CD8-positive, alpha-beta memory T cell (primary cell): ENCODE measurements at places on chromosomes 4 and X. TPM values are rescaled to one million over a fixed set of nuclear protein-coding genes. Genes with fewer than 3 reads are reported as not detected.

DNA sequence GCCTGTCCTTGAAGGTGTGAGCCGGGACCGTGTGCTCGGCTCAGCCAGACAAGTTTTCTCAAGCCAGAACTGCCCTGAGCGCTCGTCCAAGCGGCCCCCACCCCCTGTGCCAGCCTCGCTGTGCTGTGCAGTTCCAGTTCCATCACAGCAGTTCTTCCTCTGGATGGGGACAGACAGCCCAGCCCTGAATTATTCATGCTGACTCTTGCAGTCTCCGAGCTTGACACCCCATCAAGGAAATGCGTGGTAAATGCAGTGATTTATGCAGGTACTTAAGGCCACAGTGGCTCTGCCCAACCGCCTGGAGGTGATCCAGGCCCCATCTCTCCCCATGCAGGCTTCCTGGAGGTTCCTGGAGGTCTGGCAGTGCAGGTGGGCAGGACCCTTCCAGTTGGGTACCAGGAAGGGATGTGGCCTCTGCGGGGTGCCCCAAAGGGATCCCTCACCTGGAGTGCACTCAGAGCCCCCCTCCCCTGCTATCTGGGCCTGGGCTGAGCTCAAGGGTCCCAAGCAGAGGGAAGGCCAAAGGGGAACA is 44.8 kb upstream of the HMX1 start:
- no peak overlapping the region for H3K27ac ChIP-seq
- no peaks in the 10 kb centered on the region for H3K36me3 ChIP-seq
- no peaks in the 10 kb centered on the region for H3K27me3 ChIP-seq
- no peak overlapping the region for H3K4me3 ChIP-seq
- H3K4me1 ChIP-seq = peaks cover 3% of the 10 kb centered on the region

NEIL3 gene
- total RNA-seq = 10.3 TPM

DNA sequence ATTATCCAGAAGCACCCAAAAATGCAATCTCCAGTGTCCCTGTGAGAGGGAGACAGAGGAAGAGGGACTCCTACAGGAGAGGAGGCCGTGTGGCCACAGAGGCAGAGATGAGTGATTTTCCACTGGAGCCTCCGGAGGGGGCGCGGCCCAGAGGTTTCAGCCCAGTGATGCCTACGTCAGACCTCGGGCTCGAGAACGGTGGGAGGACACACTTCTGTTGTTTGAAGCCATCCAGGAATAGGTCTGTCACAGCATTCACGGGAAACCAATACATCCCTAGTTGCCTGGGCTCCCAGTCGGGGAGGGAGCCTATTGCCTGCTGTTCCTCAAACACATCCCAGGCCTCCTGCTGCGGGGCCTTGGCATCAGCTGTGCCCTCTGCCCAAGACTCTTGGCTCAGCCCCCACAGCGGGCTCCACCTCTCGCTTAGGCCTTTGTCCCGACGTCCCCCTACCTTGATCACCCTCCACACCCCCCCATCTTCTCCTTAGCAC is 39.2 kb upstream of the HMX1 start:
- H3K27me3 ChIP-seq = no peaks in the 10 kb centered on the region
- H3K36me3 ChIP-seq = no peaks in the 10 kb centered on the region
- no peak overlapping the region for H3K4me3 ChIP-seq
- H3K4me1 ChIP-seq = no peaks in the 10 kb centered on the region

DNA sequence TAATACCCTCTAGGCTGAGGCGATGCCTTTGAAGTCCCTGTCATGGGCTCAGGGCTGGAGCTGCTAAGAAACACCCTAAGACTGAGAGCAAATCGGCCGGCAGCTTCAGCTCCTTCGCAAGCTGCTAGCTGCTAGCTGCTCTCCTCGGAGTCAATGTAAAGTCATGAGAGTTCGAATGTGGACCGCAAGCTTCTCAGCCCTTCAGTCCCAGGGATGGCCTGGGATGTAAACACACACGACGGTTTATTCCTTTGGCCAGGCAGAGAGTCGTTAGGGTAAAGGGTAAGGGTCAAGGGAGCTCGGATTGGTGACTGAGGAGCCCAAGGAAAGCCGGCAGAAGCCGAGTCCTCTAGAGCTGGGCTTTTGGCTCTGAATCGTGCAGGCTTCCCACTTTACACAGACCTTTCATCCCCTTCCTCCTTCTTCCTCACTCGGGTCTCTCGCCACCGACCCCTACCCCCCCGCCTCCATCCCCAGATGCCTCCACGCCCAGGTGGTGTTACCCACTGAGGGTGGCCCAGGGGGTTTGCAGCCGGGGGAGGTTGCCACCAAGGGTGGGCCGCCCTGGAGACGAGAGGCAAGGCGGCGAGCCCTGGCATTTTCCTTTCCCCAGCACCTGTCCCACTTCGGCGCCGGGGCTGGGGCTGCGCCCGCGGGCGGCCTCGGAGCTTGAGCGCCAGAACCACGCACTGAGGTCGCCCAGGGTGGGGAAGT is 3.1 kb upstream of the BCORL1 start:
- no peak for DNase-seq
- no peaks in the 10 kb centered on the region for H3K36me3 ChIP-seq
- no peak overlapping the region for H3K27ac ChIP-seq
- no peaks in the 10 kb centered on the region for H3K27me3 ChIP-seq
- no peaks in the 10 kb centered on the region for H3K4me1 ChIP-seq
- H3K4me3 ChIP-seq = no peak overlapping the region

- no peak for DNase-seq
- no peaks in the 10 kb centered on the region for H3K27me3 ChIP-seq
- no peaks in the 10 kb centered on the region for H3K4me1 ChIP-seq
- H3K27ac ChIP-seq = no peak overlapping the region
- H3K4me3 ChIP-seq = no peak overlapping the region
- H3K36me3 ChIP-seq = no peaks in the 10 kb centered on the region
Measured at GRCh38 chrX:24259544-24260240, 54.2 kb downstream of the SUPT20HL2 start.

ARHGAP10 gene
- 8.6 TPM for total RNA-seq

GRCh38 chr4:143609492-143609891 is 91.0 kb downstream of the FREM3 start:
- H3K36me3 ChIP-seq = no peaks in the 10 kb centered on the region
- no peak overlapping the region for H3K4me3 ChIP-seq
- no peaks in the 10 kb centered on the region for H3K27me3 ChIP-seq
- H3K27ac ChIP-seq = no peak overlapping the region
- H3K4me1 ChIP-seq = no peaks in the 10 kb centered on the region
- DNase-seq = no peak

GRCh38 chr4:85707611-85708010 is 232.7 kb downstream of the ARHGAP24 start:
- no peak overlapping the region for H3K27ac ChIP-seq
- no peaks in the 10 kb centered on the region for H3K27me3 ChIP-seq
- H3K4me3 ChIP-seq = no peak overlapping the region

NWD2 gene
- not detected for total RNA-seq

DNA sequence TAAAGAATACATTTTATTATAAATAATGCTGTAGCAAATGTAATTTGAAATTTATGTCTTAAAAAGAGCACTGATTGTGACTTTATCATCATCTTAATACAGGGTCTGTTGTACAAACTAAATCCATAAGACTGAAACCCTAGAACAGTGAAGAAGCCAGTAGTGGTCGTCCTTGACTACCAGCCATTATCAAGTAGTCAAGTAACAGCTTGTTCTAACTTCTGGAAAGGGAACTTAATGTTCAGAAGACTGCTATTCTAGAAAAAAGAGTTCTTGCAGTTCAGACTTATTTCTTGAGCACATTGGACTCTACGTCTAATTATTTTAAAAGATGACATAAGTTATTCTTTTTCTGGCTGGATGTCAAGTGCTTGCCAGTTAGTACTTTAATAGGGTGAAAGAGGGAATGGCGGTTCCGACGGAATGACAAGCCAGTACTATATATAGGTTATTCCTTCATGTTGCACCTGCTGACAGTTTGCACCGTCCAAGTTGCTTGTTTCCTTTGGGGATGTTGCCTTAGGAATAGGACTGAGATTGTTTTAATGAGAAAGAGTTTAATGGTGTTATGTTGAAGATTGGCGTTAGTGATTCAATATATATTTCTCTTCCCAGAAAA is 109.9 kb downstream of the RAPGEF2 start:
- no peak overlapping the region for H3K4me3 ChIP-seq
- H3K27me3 ChIP-seq = no peaks in the 10 kb centered on the region
- H3K36me3 ChIP-seq = no peaks in the 10 kb centered on the region
- no peak for DNase-seq

P2RY8 gene
- 50.1 TPM for total RNA-seq

DNA sequence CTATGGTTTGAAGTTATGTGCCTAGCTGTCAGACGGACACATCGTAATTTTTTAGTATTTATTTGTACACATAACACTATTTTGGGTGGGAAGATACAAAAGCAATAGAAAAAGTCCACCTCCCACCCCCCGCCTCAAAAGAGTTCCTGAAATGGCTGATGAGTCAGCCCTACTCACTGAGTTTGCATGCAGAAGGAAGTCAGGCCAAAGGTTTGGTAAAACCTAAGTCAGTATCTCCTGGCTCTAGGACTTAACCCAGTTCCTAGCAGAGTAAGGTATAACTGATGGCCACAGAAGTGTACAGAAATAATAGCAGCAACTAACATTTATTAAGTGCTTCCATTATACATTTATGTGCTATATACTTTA is 2.9 kb upstream of the KLHL2 start:
- no peak overlapping the region for H3K27ac ChIP-seq
- no peak for DNase-seq
- no peak overlapping the region for H3K4me3 ChIP-seq
- H3K36me3 ChIP-seq = no peaks in the 10 kb centered on the region
- peaks cover 35% of the 10 kb centered on the region for H3K4me1 ChIP-seq
- no peaks in the 10 kb centered on the region for H3K27me3 ChIP-seq

NSUN7 gene
- not detected for total RNA-seq

DNA sequence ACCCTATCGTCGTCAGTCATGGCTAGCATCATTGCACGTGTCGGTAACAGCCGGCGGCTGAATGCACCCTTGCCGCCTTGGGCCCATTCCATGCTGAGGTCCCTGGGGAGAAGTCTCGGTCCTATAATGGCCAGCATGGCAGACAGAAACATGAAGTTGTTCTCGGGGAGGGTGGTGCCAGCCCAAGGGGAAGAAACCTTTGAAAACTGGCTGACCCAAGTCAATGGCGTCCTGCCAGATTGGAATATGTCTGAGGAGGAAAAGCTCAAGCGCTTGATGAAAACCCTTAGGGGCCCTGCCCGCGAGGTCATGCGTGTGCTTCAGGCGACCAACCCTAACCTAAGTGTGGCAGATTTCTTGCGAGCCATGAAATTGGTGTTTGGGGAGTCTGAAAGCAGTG is 1.6 kb downstream of the ZCCHC12 start:
- H3K27ac ChIP-seq = no peak overlapping the region
- H3K4me1 ChIP-seq = peaks cover 5% of the 10 kb centered on the region
- peaks cover 6% of the 10 kb centered on the region for H3K27me3 ChIP-seq
- H3K4me3 ChIP-seq = no peak overlapping the region

POU4F2 gene
- not detected for total RNA-seq

DNA sequence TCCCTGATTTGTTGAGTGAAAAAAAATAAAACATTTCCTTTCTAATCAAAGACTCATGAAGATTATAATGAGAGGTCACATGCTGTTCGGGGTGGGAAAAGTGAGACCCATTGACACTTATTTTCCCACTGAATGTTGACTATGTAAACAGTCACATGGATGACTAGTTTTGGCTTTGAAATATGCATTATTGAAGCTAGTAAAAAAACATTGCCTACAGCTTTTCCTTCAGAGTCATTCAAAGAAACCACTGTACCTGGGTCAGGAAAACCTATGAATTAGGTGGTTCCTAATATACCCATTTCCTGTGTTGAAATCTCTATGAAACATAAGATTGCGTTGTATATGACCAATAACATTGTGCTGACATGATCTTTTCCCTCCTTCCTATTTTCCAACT is 251.2 kb downstream of the CFAP299 start:
- H3K27ac ChIP-seq = no peak overlapping the region
- H3K4me1 ChIP-seq = no peaks in the 10 kb centered on the region
- no peak overlapping the region for H3K4me3 ChIP-seq
- DNase-seq = no peak
- H3K27me3 ChIP-seq = no peaks in the 10 kb centered on the region
- H3K36me3 ChIP-seq = no peaks in the 10 kb centered on the region

STAG2 gene
- 116 TPM for total RNA-seq

DNA sequence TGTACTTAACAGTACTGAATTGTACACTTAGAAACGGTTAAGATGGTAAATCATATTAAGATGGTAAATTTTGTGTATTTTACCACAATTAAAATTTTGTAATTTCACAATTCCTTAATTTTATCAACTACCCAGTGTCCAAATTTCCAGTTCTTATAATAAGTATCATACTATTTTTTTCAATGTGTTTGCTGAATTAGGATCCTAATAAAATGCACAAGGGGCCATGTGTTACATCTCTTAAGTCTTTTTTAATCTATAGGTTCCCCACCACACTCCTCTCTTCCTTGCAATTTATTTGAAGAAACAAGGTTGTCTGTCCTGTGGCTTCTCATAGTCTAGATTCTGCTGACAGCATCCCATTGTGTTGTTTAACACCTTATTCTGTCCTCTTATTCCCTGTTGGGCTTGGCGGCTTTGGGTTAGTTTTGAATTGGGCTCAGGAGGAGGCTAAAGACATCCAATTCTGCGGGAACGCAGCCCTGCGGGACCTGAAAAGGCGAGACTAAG is 533 bp upstream of the SYAP1 start:
- no peaks in the 10 kb centered on the region for H3K36me3 ChIP-seq
- DNase-seq = no peak
- H3K4me3 ChIP-seq = peak overlapping the region; percentile 79
- H3K27ac ChIP-seq = peak overlapping the region; percentile 98
- peaks cover 4% of the 10 kb centered on the region for H3K4me1 ChIP-seq

DNA sequence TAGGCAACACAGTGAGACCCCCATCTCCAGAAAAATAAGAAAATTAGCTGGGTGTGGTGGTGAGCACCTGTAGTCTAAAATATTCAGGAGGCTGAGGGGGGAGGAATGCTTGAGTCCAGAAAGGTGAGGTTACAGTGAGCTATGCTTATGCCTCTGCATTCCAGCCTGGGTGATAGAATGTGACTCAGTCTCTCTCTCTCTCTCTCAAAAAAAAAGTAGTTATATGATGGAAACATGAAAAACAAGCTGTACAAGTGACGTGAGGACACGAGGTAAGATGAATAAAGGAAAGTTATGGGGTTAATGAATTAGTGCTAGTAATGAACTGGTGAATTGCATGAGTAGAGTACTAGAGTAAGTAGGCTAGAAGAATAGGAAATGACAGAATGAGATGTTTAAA is 21.8 kb upstream of the CAMK2D start:
- H3K4me1 ChIP-seq = peaks cover 5% of the 10 kb centered on the region
- no peak overlapping the region for H3K27ac ChIP-seq
- no peak overlapping the region for H3K4me3 ChIP-seq
- no peaks in the 10 kb centered on the region for H3K36me3 ChIP-seq

DNA sequence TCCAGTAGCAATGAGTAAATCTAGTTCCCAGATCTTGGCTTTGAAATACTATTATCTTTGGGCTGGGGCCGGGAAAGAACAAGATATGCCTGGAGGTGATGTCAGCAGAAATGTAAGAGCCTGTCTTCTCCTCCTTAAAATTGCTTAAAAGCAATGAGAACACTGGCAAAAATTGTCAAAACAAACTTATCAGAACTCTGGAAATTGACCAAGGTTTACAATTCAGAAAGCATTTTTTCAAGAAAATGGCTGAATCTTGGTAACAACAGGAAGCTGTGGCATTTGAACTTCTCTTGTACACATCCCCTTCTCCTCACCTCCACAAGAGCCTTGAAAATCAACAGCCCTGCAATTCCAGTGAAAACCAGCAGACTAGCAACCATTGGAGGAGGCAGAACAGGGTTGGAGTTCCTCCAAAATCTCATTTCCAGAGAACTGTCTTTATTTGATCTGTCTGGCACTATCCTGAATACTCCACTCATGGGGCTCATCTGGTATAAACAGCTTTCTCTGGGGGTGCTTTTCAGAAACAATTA is 13.5 kb downstream of the TIMP1 start:
- no peaks in the 10 kb centered on the region for H3K36me3 ChIP-seq
- H3K4me3 ChIP-seq = no peak overlapping the region
- H3K4me1 ChIP-seq = peaks cover 8% of the 10 kb centered on the region
- H3K27me3 ChIP-seq = no peaks in the 10 kb centered on the region

GRCh38 chr4:26809811-26810210 is 50.8 kb upstream of the STIM2 start:
- no peak overlapping the region for H3K27ac ChIP-seq
- DNase-seq = no peak
- H3K4me3 ChIP-seq = no peak overlapping the region
- H3K4me1 ChIP-seq = peaks cover 12% of the 10 kb centered on the region
